ENCODE measurements at places on chromosomes 13 and 19.

DNA sequence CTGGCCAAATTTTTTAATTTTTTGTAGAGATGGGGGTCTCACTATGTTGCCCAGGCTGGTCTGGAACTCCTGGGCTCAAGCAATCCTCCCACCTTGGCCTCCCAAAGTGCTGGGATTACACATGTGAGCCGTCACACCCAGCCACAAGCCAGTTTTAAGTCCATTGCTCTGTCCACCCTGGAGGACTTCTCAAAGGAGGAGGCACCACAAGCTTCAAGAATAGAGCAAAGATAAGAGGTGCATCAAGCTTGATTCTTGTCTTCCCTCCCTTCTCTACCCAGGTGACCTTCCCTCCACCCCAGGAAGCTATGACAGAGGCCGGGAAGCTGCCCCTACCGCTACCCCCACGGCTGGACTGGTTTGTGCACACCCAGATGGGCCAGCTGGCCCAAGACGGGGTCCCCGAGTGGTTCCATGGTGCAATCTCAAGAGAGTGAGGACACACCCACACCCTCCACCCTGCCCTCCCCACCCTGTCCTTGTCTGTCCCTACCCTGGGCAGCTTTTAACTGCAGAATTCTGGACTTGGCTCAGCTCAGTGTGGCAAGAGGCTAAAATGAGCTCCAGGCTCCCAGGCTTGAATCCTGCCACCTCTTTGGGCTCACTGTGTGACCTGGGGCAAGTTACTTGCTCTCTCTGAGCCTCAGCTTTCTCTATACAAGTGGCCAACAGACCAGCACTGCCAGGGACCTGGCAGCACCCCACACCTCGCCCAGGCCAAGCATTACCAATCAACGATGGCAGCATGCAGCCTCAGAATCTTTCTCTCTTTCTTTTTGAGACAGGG lies 5.2 kb downstream of the HSH2D start:
- no peak for DNase-seq

GRCh38 chr19:7977021-7977722 lies 28.3 kb downstream of the ELAVL1 start:
- DNase-seq, result no peak

GRCh38 chr13:23608701-23609413 lies 38.6 kb downstream of the TNFRSF19 start:
- DNase-seq, result no peak

DNA sequence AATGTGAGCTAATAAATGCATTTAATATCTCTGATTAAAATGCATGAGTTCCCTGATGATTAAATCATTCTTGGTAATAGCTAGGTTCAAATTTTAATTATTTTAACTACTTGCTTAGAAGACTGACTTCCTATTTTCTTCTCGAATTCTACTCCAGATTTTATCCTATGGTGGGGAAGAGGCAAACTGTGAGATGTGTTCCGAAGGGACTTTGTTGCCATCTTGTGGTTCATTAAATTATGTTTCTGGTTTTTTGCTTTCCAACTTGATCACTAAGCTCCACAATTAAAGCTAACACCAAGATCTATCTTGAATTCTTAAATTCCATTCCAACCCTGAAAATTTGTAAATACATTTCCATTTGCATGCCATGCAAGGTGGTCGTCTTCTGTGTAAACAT lies 538.4 kb upstream of the PCDH20 start:
- DNase-seq, result peak; percentile 13

DNA sequence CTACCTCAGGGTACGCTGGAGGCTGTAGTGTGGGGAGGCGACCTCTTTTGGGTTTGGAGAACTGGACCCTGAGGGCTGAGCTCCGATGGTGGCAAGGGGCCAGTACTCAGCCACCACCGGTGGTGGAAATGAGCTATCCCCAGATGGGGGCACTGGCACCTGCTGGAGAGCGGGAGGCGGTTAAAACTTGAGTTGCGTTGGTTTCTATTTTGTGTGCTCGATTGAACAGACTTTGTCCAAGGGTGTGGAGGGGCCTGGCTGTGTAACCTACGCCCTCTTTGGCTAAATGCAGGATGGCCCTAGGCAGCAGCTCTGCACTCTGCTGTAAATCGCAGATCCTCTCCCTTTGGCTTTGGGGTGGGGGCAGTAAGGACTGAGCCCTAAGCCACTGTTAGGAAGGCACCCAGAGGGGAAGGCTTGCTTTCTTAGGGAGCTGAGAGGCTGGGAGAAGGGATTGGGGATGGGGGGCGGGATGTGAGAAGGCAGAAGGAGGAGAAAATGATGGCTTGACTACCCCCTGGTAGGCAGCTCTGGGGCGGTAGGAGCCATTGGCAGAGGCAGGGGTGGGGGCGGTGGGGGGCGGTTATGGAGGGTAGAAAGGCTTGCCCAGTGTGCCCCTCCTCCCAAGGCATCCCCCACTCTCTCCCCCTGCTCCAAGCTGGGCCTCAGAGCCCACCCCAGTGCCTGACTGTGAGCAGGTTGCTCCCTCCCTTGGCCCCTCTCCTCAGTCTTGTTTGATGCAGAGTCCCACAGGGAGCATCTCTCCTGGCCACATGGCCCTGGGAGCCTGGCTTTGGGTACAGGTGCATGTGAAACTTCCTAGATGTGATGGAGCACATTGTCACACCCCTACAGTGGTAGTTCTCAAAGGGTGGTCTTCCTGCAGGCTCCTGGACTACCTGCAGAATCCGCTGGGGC lies 5.0 kb downstream of the VSTM2B start:
- no peak for DNase-seq

DNA sequence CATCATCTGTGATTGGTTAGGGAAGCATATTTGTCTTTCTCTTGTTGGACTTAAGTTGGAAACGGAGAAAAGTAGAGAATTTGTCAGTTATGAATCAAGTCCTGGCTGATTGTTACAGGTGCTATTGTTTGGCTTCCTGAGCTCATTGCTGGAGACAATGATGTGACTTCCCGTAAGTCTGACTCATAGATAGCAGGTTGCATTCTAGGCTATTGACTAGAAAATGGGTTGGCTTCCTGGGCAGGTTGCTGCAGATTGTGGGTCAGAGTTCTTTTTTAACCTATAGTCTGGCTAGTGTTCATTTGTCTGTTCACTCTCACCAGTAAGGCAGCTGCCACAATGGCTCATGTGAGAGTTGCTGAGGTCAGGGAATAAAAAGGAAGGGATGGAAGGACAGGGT lies 101.5 kb downstream of the CCNA1 start:
- DNase-seq, result no peak

DNA sequence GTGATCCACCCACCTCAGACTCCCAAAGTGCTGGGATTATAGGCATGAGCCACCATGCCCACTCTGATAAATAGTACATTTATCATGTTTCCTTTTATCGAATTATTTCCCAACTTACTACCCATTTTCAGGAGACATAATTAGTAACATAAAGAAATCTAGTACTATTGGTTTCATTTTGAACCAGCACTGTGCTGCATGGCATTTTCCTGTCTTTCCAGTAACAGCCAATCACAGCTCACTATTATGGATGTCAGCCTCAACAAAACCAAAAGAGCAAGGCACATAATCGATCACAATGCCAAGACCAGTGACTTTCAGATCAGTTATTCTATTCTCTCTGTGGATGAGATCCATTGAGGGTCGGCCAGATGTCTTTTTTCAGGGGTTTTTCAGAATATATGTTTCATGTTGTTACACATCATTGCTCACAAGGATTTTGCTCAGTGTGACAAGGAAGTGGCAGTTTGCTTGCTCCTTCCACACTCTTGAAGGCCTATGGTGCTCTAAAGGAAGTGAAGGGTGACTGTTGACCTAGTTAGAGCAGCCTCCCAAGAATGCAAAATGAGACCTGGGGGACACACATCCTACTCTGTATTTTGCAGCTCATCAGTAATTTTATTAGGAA lies 233.4 kb downstream of the KCNRG start:
- no peak for DNase-seq

Measured in NCI-H1930 (cell line).